ENCODE measurements at places on chromosomes 11 and 22.

DNA sequence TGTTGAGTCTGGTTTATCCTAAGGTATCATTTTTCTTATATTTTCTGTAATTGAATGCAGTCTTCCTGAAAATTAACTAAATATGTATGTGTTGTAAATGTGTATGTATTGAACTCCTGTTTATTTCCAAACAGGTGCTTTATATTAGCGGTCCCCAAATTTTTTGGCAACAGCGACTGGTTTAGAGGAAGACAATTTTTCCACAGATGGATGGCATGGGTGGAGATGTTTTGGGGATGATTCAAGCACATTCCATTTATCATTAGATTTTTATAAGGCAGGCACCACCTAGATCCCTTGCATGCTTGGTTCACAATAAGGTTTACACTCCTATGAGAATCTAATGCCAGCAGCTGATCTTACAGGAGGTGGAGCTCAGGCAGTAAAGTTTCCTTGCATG is 210.5 kb upstream of the ANO3 start:
- DNase-seq = no peak

DNA sequence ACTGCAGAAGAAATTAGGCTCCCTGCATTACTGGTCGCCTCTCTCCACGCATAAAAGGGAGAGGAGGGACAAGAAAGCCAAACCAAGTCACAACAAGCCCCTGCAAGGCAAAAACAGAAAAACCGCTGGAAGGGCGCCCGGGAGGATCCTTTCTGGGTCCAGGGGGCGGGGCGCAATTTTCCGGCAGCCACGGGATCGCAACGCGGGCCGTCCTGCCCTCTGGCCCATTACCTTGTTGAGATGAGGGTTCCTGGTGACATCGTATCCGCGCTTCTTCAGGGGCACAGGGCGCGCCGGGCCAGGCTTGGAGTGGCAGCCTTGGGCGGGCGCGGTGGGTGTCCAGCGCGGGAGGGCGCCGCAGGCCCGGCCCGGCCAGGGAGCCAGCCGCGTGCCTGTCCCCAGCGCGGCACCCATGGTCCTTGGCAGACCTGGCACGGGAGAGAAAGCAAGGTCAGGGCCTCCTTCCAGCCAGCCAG is 847 bp downstream of the ME3 start:
- peak; percentile 48 for DNase-seq

GRCh38 chr22:29581799-29582198 is 886 bp upstream of the NIPSNAP1 start:
- no peak for DNase-seq

GRCh38 chr22:27918341-27919221 is 475 bp downstream of the PITPNB start:
- DNase-seq = peak; percentile 43

GRCh38 chr11:110892741-110893285 is 180.6 kb upstream of the ARHGAP20 start:
- no peak for DNase-seq

Data from LoVo (cell line).